Fibroblast of skin of scalp (primary cell): ENCODE measurements at places on chromosomes 12 and 14.

GRCh38 chr12:9027161-9028059, 38.1 kb downstream of the KLRG1 start:
- DNase-seq, result no peak

- DNase-seq, result no peak
Observed at GRCh38 chr12:1668833-1669543, 21.9 kb upstream of the ADIPOR2 start.

DNA sequence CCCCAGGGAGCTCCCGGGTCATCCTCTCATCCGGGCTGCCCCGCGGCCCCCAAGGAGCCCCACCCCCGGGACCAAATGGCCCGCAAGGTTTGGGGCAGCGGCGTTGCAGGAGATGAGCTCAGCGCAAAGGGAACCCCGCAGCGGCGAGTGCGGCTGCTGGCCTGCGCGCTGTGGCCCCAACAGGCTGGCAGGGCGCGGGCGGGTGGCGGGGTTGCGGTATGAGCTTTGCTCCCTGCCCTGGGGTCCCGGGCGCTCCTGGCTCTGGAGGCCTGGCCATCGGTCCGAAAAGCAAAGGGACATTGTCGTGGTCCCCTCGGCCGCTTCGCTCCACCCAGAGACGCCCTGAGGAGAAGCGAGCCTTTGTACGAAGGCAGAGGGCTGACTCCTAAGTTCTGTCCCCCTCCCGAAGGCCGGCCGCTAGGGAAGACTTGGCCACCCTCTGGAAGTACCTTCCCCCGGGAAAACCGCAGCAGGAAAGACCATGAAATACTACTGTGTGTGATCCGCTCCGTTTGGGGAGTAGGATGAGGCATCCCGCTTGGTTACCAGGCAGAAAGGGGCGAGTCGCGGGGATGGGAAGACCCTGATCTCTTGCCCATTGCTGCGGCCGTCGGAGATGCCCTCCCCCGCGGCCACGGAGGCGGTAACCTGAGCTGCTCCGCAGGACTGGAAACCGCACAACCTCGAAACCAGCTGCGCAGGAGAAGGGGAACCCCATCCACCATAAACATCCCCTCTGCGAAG, 620 bp upstream of the NID2 start:
- DNase-seq, result peak; percentile 65

DNA sequence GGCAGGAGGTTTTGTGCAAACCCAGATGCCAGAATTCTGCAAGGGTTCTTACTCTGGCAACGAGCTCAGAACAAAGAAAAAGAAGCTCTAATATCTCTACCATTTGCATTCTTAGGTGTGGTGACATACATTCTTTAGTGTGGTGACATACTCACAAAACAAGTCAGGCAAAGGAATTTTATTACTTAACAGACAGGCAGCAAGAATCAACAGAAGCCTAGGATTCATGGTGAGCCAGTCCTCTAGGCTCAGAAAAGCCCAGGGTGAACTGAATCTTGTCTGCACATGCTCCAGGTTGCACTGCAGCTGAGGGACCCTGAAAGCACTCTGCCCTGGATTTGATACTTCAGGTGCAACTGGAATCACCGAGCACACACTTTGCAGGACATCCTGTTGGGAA, 122.4 kb upstream of the PTPRQ start:
- DNase-seq, result peak; percentile 14

DNA sequence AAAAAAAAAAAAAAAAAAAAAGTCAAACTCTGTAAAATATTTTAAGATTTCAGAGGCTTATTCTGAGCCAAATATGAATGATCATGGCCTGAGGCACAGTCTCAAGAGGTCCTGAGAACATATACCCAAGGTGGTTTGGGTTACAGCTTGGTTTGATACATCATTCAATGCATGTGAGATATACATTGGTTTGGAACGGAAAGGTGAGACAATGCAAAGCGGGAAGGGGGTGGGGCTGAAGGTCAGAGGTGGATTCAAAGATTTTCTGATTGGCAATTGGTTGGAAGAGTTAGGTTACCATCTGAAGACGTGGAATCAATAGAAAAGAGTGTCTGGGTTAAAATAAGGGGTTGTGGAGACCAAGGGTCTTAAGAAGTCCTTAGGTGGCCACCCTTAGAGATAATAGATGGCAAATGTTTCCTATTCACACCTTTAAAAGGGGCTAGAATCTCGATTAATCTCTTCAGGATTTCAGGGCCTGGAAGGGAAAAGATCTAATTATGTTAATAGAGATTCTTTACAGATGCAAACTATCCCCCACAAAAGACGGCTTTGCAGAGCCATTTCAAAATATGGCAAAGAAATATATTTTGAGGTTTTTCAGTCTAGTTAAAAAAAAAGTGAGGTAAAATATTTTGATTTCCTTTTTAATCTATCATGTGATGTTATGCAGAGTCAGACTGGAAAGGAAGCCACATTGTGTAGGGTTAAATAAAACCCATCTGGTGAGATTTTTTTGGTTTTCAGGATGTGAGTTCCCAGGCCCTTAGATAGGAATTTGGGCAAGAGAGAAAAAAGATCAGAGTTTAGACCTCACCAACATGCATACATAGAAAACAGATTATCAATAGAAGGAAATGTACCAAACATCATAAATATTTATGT, 173.8 kb upstream of the CNOT2 start:
- no peak for DNase-seq

DNA sequence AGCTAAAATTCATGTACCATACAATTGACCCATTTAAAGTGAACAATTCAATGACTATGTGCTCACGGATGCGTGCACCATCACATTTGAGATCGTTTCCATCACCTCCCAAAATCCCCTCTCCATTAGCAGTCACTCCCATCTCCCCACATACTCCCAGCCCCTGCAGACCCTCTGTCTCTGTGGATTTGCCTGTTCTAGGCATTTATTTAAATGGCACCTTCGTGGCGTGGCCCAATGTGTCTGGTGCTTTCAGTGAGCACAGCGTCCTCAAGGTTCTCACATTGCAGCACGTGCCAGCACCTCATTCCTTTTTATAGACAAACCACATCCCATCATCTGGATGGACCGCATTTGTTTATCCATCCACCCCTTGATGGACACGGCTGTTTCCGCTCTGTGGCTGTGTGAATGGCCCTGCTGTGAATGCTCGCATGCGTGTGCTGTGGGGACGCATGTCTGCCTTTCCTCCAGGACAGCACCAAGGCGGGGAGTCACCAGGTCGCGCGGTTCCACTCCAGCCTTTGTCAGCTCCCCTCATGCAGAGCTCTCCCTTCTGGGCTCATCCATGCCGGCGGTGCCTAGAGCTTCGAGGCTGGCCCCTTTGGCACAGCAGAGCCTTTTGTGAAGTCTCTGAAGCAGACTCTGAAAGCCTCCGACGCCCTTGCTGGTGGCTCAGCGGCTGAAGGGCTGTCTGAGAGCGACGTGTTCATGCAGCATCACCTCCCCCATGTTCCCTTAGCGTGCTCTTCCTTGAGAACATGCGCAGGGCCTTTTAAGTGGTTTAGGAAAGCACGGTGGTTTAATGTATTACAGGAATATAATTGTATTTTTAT, 184.4 kb downstream of the KIF26A start:
- DNase-seq, result no peak

DNA sequence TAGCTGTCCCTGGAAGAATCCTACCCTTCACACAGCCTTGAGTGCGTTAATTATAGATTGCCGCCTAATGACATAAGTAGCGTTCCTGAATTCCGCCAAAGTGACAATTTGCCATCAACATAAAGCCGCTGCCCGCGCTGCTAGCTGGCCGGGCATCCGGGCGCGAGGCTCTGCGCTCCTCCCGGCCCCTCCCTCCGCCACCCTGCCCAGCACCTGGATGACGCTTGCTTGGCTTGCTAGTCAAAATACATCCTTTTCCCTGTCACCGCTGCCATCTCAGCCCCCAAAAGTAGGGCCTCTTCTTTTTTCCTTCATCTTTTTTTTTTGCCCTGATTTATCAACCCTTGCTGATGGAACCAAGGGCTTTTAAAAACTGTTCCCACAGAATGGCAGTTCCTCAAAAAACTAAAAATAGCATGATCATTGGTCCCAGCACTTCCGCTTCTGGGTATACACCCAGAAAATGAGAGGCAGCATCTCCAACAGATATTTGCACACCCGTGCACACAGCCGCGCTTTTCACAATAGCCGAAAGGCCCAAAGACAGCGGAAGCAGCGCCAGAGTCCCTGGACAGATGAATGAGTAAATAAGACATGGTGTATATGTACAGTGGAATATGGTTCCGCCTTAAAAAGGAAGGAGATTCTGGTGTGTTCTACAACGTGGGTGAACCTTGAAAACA, 235.2 kb downstream of the BCL11B start:
- no peak for DNase-seq

DNA sequence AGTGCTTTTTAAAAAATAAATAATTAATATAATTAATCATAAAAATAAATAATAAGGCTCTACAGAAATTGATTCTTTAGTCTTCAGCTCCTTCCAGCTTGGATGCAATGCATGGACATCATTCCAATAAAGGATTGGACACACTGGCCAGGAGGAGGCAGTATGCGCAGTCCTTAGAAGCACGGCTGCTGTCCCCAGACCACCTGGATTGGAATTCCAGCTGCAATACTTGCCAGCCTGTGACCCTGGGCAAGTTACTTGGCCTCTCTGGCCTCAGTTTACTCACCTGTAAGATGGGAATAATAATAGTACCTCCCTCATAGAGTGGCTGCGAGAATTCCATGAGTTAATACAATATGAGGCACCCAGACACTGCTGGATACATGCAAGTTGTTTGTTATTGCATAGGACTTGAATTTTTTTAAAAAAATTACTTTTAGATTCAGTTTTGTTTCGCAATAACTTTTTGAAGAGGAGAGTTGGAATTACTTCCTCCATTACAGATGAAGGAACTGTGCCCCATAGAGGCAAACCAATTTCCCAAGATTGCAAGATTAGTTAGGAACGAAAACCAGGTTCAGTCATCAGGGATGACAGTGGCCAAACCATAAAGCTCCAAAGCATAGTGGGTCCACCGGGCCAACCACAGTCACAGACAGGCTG, 12.2 kb downstream of the RPH3A start:
- no peak for DNase-seq

GRCh38 chr12:79547044-79547734, 143.6 kb downstream of the PAWR start:
- DNase-seq, result peak; percentile 90

DNA sequence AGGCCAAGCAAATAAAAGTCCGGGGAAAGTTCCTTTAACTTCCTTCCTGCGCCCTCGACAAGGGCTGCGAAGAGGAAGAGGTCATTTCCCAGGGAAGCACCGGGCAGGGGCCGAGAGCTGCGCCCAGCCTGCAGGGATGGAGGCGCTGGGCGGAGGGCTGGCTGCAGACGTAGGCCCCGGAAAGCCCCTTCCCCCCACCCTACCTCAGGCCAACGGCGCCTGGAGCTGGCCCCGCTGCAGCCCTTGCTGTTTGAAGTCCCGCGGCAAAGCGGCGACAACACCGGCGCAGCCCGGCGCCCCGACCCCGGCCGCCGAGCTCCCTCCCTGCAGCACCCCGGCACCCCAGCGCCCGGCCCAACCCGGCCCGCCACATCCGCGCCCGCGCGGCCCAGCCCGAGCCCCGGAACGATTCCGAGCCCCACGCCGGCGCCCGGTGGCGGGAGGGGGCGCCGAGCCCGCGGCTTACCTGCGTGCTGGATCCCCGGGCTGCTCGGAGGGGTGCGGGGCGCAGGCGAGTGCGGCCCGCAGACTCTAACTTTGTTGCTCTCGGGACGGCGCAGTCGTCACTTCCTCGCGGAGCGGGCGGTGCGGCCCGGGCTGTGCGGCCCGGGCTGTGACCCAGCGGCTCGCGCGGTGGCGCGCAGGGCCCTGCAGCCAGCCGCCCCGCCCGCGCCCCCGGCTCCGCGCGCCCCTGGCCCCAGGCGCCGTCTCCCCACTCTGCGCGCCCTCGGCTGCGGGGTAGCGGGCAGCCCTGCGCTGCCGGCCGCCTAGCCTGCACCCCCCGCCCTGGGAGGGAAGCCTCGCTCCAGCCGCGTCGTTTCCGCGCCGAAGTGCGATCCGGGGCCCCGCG, 64.8 kb upstream of the PTGR2 start:
- peak; percentile 48 for DNase-seq

DNA sequence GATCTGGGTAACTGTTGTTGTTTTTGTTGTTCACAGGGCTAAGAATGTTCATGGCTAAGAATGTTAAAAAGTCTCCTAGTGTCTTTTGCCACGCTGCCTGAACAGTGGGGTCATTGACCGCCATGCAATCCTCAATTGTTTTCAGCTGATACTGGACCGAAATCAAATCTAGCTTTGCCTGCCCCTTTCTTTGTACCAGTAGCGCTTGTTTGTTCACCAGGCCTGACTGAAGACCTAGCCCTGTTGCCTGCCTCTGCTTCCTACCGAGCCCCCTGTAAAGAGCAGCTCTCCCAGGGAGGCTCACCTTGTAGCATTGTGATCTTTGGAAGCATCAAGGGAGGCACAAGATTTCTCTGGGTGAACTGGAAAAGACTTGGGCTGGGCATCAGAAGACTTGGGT, 6.7 kb downstream of the PSEN1 start:
- no peak for DNase-seq

GRCh38 chr14:96662116-96662970, 134.8 kb upstream of the VRK1 start:
- DNase-seq, result no peak

- DNase-seq, result no peak
Observed at GRCh38 chr14:100710826-100711462, 15.7 kb upstream of the DLK1 start.

- DNase-seq, result no peak
Observed at GRCh38 chr12:111850526-111850925, 8.5 kb downstream of the MAPKAPK5 start.

- no peak for DNase-seq
Observed at GRCh38 chr12:56679883-56680575, 8.1 kb downstream of the PTGES3 start.

DNA sequence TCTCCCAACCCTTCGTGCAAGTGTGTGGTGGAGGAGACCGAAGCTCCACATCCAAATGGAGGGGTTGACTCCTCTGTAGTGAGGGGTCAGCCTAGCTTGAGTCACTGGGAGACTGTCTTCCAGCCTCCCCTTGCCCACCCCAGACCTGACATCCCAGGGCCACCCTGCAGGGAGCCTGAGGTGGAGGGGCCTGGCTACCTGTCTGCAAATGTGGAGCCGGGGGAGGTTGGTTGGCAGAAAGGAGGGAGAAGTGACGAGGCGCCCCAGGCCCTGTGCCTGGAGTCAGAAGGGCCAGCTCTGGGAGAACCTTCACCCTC, 37.5 kb downstream of the NFKBIA start:
- DNase-seq, result no peak

DNA sequence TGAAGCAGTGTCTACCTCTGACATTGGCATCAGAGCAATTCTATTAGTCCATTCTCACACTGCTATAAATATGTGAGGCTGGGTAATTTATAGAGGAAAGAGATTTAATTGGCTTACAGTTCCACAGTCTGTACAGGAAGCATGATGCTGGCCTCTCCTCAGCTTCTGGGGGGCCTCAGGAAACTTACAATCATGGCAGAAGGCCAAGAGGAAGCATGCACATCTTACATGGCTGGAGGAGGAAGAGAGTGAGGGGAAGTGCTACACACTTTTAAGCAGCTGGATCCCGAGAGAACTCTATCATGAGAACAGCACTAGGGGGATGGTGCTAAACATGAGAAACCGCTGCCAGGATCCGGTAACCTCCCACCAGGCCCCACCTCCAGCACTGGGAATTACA, 25.7 kb upstream of the SEL1L start:
- no peak for DNase-seq
